DMS53 (cell line): ENCODE measurements at places on chromosomes 12 and 14.

DNA sequence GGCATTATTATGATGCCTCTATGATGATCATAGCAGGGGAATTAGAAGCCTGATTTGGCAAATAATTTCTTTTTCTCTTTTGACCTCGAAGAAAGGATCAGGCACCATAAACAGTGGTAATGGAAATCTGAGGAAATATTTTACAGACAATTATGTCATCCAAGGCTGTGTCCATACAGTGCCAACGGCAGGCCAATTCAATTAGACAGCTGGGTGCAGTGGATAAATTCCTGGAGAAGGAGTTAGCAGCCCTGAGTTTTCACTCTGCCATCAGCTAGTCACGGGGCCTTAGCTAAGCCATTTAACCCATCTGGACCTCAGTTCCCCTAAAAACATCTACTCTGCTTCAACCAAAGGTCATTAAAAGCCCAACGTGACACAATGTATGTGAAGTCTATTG lies 4.1 kb downstream of the TPH2 start:
- no peak for DNase-seq

- no peak for DNase-seq
Observed at GRCh38 chr12:54139019-54139418, 49.8 kb downstream of the SMUG1 start.

- peak; percentile 16 for DNase-seq
Observed at GRCh38 chr14:68791078-68791901, 1.6 kb downstream of the ZFP36L1 start.

DNA sequence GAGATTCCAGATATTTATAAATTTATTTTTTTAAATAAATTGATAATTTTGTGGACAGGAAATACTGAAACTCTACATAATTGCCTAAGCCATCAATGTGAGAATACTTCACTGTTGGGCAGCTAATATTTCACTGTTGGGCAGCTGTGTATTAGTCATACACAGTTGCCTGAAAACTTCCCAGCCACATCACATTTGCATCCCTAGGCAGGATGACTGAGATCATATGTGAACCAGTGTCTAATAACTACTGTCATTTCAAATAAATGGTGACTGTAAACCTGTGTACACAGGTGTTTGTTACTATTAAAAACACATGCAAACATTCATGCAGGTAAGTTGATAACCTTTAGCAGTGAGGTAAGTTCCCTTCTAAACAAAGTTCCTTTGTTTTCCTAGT lies 43.9 kb downstream of the TMTC3 start:
- DNase-seq = peak; percentile 84

GRCh38 chr12:51954561-51955361 lies 3.3 kb downstream of the ACVR1B start:
- DNase-seq = no peak

DNA sequence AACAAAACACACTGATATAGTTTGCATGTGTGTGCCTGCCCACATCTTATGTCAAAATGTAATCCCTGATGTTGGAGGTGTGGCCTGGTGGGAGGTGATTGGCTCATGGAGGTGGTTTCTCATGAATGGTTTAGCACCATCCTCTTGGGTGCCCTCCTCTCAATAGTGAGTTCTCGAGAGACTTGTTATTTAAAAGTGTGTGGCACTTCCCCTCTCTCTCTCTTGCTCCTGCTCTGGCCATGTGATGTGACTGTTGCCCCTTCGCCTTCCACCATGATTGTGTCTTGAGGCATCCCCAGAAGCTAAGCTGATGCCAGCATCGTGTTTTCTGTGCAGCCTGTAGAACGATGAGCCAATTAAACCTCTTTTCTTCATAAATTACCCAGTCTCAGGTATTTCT lies 454.1 kb upstream of the DCN start:
- DNase-seq = peak; percentile 25

DNA sequence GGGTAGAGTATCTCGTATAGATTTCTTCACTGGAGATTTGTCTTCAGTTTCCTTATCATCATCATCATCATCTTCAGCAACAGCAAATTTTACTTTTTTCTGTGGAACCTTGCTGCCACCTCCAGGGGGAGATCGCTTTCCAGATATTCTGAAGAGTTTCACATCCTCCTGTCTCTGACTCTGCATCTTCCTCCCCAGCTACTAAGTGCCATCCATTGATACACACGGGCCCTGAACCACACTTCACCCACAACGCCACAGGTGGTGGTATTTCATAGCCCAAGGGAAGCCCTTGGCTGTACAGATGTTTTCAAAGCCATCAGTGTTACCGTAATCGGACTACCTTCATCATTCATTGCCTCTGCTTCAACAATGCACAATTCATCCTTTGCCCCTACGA lies 82.2 kb downstream of the PPP2R5C start:
- no peak for DNase-seq

- DNase-seq = no peak
Observed at GRCh38 chr12:44519931-44520330, 356.2 kb downstream of the NELL2 start.

GRCh38 chr12:132807295-132808092 lies 21.2 kb downstream of the GOLGA3 start:
- DNase-seq = peak; percentile 28

DNA sequence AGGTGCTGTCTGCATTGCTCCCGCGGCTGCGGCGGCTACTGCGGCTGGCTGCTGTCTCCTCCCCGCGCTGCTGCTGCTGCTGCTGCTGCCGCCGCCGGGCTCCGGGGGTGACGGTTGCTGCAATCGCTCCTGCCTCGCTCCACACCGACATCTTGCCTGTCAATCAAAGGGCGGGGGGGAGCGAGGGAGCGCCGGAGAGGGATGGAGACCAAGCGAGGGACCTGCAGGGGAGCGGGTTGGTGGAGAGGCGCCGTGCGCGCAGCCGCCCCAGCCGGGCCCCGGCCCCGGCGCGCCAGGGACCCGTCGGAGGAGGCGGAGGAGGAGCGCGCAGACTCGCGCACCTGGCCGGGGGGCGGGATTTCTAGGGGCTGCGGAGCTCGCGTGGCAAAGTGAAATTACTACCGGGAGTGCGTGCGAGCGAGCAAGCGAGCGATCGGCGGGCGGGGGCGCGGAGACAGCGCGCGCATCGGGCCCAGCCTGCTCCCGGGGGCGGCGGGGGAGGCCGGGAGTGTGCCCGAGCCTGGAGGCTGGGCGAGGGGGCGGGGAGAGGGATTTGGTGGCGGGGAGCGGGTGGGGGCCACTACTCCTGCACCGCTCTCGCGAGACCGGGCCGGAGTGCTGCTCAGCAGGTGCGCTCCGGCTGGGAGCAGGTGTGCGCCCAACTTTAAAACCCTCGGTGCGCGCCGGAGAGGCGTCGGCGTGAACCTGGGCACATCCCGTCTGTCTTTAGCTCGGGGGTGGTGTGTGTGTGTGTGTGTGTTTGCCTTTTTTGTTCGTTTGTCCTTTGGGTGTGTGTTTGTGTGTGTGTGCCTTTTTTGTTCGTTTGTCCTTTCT lies at the start of gene KSR2:
TSS of gene KSR2 (minus strand) at position 165 of the 834 bp plus-strand sequence. CDS start 735 bp downstream, outside the sequence.
- peak; percentile 99 for DNase-seq

DNA sequence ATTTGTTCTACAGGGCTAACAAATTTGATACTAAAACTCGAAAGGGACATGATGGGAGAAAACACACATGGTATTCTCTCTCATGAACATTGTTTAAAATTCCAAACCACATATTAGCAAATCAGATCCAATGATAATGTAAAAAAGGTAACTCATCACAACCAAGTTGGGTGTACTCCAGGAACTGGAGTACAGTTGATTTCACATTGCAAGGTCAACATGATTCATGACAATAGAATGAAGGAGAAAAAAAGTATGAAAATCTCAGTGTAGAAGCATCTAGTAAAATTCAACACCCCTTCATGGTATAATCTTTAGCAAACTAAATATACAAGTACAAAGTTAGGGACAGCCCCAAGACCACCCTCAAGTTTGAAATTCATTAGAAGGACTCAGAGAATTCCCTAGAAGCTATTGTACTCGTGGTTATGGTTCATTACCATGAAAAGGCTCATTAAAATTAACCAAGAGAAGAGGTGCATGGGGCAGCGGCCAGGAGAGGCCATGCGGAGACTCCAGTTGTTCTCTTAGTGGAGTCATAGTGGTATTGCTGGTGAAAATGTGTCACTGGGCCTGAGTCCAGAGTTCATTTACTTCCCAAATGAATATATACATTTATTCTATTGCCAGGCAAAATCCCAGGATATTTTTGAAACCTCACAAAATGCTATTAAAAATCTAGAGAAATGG lies 3.1 kb upstream of the CDCA4 start:
- no peak for DNase-seq

DNA sequence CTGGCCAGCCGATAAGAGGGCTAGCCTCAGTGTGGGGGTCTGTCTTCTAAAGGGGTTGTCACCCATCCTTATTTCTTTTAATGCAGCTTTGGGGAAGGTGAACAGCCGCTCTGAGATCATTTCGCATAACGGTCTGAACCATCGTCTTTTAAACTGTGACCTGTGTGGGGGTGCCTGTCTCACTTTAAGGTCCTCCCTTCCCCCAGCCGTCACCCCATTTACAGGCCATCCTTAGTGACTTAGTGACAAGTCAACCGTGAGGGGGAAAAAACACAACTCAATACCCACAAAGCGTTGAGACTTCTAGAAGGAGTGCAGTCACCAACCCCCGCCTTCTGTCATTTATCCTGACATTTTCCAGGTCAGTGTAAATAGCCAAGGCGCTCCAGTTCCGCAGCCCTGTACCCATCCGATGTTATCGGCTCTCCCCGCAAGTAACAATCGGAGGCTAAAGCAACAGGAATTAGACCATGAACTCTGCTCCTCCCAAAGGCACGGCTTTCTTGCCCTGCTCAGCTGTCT lies 505 bp upstream of the DENND5B start:
- peak; percentile 73 for DNase-seq

GRCh38 chr14:80519002-80519401 lies 307.7 kb upstream of the DIO2 start:
- no peak for DNase-seq

DNA sequence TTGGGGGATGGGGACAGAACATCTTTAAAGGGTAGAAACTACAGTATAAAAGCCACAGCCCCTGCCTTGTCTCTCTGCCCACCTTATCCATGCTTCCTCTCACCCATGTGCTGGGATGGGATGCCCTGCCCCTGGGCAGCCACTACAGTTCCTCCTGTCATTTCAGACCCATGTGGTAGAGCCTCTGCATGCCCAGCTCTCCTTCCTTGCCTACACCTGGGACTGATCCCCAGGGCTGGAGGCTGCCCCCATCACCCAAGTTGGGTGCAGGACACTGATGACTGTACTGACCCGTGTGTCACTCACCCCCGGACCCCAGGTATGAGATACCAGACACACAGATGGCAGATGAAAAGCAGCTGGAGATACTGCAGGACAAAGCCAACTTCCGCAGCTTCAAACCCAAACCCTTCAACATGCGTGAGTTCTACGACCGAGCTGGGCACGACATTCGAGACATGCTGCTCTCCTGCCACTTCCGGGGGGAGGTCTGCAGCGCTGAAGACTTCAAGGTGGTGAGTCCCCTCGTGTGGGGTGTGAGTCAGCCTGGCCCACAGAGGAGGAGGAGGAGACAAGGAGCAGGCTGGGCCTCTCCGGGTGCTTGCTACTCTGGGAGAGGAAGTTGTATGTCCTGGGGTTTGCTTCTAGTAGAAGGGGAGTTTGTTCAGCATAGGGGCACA lies 2.2 kb downstream of the ASIC1 start:
- DNase-seq = no peak

DNA sequence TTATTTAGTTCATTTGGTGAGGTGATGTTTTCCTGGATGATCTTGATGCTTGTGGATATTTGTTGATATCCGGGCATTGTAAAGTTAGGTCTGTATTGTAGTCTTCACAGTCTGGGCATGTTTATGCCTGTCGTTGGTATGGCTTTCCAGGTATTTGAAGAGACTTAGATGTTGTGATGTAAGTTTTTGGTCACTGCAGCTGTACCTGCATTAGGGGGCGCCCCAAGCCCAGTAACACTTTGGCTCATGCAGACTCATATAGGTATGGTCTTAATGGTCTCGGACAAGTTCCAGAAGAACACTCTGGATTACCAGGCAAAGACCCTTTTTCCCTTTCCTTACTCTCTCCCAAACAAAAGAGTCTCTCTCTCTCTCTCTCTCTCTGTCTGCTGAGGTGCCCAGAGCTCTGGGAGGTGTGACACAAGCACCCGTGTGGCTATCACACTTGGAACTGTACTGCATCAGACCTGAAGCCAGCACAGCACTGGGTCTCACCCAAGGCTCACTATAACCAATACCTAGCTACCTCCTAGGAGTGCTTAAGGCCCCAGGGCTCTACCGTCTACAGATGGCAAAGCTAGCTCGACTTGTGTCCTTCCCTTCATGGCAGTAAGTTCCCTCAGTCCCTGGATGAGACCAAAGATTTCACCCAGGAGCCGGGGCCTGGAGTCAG lies 425.8 kb upstream of the ATXN7L3B start:
- DNase-seq = peak; percentile 88
